ENCODE measurements at places on chromosomes 13 and 19.

DNA sequence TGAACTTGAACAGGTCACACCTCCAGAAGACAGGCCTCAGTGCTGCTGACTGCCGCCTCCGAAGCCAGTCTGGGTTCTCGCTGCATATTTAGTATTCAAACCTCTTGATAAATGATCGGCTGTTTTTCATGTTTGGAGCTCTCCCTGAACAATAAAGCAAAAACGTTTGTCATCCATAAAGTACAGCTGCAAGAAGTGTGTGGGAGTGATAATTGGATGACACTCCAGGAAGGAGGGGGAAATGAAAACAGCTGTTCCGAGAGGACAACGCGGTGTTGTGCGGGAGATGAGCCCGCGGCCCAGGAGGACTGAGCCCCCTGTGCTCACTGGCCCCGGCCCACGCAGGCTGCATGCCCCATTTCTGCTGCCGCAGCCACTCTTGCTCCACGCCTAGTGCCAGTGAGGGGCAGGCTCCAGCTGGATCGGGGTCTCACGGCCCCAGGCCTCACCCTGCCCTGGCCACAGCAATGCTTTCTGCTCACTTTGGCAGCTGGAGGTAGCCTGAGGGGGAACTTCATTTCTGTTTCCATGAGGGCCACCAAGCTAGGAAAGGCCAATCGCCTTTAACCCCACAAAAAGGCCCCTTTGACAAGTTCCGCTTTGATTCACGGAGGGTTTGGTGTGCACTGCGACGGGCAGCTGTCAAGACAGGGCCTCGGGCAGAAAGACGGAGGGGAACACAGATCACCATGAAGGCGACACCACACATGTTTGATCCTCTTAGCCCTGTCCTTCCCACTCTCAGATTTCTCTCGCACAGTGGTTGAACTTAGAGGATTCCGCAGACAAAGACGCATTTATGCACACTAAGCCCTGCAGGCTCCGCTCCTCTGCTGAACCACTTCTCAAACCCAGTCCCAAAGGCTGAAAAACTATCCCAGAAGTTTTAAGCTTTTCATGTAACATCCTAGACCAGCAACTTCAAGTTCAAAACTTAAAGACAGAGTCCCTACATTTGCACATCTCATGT, 537.6 kb downstream of the EFNB2 start:
- no peak for DNase-seq

- no peak for DNase-seq
Observed at GRCh38 chr13:37984357-37984756, 114.8 kb upstream of the TRPC4 start.

- no peak for DNase-seq
Observed at GRCh38 chr19:39195755-39196154, 1.0 kb upstream of the NCCRP1 start.

DNA sequence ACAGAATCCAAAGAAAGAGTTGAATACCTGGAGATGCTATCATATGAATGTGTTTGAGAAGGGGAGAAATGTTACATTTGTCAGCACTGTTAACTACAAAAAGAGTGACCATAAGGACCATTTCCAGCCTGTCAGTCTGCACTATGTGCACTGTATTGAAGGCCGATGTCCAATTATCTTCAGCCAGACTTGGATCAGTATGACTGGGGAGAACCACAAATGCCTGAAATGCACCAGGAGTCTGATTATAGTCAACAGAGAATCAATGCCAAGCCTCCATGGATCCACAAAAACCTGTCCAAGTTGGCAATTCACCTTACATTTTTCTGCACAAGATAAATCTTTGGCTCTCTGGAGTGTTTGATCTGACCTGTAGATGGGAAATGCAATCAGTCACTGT, 697.5 kb upstream of the SGCG start:
- no peak for DNase-seq

- no peak for DNase-seq
Observed at GRCh38 chr19:55549500-55550320, 4.4 kb upstream of the SBK3 start.

- DNase-seq, result no peak
Observed at GRCh38 chr13:31890946-31891345, 140.6 kb upstream of the FRY start.

GRCh38 chr19:38015216-38015615, 108.2 kb downstream of the SIPA1L3 start:
- no peak for DNase-seq

GRCh38 chr19:55525289-55526101, 11.4 kb downstream of the SBK2 start:
- no peak for DNase-seq

DNA sequence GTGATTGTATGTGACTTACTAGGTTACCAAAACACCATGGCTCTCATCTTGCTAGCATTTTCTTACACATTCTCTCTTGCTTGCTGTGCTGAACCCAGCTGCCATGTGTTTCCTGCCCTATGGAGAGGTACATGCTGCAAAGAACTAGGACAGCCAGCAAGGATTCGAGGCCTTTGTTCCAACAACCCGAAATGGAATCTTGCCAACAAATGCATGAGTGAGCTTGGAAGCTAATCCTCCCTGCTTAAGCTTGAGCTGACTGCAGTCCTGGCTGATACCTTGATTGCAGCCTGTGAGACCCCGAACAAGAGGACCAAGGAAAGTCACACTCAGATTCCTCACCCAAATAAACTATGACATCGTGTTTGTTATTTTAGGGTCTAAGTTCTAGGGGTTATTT, 651.2 kb downstream of the SLITRK6 start:
- no peak for DNase-seq

DNA sequence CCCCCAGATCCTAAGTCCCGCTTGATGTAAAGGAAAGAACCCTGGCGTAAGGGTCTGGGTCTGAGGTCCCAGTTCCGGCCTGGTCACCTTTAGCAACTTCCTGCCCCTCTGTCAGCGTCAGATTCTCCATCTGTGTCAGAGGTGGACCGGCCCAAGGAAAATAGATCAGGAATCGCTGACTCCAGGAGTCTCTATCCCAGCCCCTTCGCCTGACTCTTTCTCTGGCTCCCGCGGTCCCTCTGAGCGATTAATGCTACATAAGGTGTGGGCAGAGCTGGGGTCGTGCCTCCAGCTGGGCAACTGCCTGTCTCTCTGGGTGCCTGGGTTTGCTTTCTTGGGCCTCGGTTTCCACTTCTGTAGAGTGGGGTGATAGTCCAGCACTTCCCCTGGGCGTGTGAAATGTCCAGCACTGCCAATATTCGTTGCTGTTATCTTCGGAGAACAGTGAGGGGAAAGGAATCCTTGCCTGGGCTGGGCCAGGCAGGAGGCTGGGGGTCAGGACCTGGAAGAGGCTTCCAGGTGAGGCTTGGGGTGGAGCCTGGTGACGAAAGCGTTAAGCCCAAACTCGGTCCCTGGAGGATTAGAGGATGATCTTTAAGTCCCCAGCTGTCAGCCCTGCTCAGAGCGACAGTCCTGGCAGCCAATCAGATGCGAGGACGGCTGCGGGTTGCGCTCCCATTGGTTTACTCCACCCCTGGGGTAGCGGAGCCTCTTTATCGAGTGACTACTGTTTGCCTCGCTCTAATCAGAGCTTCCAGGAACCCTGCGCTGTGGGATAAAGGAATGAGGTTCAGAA, 767 bp downstream of the ABCA7 start:
- DNase-seq, result peak; percentile 91

- no peak for DNase-seq
Observed at GRCh38 chr19:850221-850978, 1.7 kb upstream of the ELANE start.

GRCh38 chr19:35248310-35249145, at the start of gene LSR:
Gene LSR (plus strand): TSS chr19:35249002. CDS start chr19:35249023, 21 bp downstream.
- DNase-seq, result no peak

DNA sequence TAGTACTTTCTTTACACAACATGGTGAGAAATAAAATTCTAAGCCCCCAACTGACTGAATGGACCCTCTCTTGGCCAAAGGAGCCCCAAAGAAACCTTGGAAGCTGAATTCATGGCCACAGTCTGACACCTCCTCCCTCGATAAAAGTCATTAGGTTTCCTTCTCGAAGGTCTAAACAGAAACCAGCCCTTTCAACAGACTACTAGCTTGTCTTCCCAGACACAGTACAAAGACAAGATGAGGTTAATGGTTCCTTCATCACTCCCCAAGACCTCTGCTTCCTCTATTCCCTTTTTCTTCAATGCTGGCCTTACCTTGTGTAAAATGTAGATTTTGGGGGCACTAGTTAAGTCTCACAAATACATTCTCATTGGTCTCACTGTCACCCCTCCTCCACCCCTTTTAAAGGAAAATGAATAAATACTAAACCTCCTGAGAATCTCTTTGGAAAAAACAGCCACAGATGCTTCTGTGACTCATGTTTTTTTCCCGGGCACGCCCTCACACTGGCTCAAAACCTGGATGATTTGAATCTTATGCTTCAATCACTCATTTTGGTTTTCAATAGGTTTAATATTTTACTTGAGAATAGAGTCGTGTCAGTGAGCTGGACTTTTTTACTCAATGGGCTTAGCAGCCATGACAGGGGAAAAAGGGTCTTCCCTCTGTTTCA, 65.8 kb upstream of the MED4 start:
- no peak for DNase-seq

DNA sequence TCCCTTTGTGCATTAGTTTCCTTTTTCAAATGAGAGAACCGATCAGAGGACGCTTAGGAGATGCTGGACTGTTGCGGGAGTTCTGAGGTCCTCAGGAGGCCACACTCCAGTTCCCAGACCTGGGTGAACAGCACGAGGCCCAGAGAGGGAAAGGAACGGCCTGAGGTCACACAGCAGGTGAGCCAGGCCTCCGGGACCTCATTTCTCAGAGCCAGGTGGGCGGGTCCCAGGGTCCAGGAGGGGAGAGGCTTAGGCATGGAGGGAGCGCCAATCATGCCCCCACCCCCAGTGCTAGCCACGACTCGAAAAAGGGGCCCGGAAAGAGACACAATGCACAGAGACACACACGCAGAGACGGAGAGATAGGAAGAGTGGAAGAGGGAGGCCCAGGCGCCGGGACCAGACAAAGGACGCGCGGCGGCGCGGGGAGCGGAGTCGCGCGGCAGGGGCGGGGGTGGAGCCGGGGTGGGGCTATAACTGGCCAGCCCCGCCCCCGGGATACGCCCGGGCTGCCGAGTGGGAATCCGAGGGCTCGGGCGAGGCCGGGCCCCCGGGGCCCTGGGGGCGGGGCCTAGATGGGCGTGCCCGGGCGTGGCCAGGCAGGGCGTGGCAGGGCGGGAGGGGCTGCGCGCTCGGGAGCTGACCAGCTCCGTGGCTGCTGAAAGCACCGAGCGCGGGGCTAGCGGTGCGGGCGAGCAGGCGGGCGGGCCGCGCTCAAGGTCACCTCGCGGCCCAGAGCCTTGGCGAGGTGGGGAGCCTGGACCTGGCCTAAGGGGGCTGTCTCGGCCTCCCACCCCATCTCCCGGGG, 1.6 kb downstream of the ELAVL3 start:
- DNase-seq, result no peak

GRCh38 chr13:67052550-67053490, 177.3 kb downstream of the PCDH9 start:
- DNase-seq, result no peak

GRCh38 chr13:72180253-72180952, 313.4 kb upstream of the DACH1 start:
- DNase-seq, result no peak

DNA sequence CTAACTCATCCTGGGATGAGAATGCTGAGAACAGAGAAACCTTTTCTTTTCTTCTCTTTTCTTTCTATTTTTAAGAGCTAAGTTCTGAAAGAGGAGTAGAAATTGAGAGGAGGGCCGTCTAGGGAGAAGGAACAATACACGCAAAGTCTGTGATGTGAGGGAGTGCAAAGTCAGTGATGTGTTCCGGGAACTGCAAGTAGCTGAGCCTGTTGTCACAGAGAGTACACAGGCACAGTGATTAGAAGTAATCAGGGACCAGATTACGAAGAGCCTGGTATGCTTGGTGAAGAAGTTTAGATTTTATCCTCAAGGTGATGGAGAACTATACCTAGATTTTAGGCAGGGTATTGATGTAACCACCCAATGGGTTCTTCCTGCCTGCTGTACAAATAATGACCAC, 32.0 kb upstream of the CXCL17 start:
- no peak for DNase-seq

GRCh38 chr13:40812102-40812501, 22.7 kb downstream of the SLC25A15 start:
- DNase-seq, result no peak

DNA sequence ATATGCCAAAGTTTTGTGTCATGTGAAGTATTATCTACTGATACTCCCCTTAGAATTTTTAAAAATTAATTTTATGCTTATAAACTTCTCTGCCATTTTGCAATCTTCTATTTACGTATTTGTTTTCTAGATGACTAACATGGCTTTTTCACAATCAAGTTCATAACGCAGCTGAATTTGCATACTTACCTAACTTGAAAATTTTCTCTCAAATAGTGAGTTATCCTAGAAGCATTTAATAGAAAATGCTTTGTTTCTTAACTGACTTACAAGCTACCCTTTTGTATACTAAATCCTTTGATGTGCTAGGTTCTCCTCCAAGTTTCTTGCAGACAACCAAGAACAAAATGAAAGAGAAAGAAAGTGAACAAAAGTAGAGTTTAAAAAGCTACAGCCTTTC, 683.5 kb downstream of the LIG4 start:
- no peak for DNase-seq

- DNase-seq, result no peak
Observed at GRCh38 chr19:38735257-38735686, 9.0 kb downstream of the CAPN12 start.

DNA sequence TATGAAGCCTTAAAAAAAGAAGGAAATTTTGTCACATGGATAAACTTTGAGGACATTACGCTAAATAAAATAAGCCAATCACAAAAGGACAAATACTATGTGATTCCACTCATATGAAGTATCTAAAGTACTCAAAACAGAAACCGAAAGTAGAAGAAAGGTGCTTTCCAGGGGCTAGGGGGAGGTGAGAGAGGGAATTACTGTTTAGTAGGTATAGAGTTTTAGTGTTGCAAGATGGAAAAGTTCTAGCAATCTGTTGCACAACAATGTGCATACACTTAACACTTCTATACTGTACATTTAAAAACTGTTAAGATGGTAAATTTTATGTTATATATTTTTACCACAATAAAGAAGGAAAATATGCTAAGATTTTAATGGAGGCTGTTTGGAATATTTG, 83.0 kb downstream of the POLR1D start:
- DNase-seq, result no peak

GRCh38 chr13:38264363-38265131, 85.1 kb upstream of the UFM1 start:
- DNase-seq, result no peak

DNA sequence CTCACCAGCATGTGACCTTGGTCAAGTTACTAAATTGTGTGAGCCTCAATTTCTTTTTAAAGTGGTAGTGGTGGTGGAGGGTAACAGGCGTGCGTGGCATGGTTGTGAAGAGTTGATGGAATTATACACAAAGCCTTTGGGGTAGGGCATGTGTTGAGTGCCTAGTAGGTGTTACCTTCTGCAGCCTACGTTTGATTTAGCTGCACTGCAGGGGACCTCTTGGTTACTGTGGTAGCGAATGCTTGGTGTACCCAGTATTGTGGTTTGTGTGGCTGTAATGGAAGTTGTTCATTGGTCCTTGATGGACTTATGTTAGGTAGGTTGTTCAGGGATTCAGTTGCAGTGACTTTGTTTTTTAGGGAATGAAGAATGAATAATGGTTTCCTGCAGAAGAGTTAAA, 24.6 kb downstream of the PRAM1 start:
- DNase-seq, result no peak

Measured in CMK (cell line).